GM04503 (cell line): ENCODE measurements at places on chromosomes 7 and 10.
A peak's percentile ranks its signal among the peaks of the same experiment; 100 is the strongest.

DNA sequence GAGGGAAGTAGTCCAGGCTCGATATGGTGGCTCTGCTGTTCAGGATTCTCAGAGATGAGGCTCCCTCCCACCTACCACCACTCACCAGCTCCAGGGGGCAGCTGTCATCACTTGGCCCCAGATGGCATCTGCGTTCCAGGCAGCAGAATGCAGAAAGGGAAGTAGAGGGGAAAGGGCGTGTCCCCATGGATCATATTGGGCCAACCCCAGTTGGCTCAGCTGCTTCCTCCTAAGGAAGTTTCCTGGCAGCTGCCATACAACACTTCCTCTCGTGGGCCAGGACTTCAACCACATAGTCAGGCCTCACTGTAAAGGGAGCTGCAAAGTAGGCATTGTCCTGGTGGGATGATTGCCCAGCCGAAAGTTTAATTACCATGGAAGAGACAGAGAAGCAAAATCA is 1.6 kb upstream of the TEX36 start:
- DNase-seq, result no peak

DNA sequence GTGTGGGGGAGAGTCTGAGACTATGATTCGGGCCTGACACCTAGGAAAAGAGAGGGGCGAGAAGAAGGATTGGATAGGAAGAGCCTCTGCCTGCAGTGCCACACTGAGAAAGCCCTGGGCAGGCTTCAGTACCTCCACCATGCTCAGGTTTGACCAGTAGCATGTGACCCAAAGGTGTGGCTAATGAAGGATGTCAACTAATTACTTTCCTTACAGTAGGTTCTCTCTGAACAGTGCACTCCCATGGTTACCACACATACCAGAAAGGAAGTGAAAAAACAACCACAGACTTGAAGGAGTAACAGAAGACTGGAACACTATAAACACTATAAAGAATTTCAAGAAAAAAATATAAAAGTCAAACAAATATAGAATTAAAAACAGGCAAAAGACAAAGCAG is 46.2 kb downstream of the SEM1 start:
- DNase-seq, result no peak

GRCh38 chr10:78053211-78053868 is 19.7 kb downstream of the RPS24 start:
- peak; percentile 70 for DNase-seq

GRCh38 chr7:101104193-101104713 is 19.0 kb downstream of the TRIM56 start:
- DNase-seq, result no peak

DNA sequence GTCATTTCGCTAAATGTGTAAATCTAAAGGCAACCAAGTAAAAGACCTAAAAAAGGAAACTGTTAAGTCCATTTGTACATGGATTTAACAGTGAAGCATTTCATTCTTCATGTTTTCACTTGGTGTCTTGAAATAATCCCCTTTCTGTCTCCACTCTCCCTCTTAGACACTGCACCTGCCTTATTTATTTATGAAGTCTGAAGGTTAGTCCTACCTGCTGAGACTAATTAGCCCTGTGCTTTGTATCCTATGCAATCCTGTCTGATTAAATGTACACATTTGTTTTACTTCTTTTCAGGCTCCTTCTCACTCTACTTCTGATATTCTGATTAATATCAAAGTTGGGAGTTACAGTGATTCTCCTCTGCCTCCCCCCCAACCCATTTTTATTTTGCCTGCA is 1.9 kb upstream of the TCF7L2 start:
- no peak for DNase-seq

GRCh38 chr7:130429019-130429418 is 11.8 kb downstream of the CEP41 start:
- no peak for DNase-seq

GRCh38 chr10:24150853-24151252 is 58.1 kb upstream of the KIAA1217 start:
- no peak for DNase-seq

DNA sequence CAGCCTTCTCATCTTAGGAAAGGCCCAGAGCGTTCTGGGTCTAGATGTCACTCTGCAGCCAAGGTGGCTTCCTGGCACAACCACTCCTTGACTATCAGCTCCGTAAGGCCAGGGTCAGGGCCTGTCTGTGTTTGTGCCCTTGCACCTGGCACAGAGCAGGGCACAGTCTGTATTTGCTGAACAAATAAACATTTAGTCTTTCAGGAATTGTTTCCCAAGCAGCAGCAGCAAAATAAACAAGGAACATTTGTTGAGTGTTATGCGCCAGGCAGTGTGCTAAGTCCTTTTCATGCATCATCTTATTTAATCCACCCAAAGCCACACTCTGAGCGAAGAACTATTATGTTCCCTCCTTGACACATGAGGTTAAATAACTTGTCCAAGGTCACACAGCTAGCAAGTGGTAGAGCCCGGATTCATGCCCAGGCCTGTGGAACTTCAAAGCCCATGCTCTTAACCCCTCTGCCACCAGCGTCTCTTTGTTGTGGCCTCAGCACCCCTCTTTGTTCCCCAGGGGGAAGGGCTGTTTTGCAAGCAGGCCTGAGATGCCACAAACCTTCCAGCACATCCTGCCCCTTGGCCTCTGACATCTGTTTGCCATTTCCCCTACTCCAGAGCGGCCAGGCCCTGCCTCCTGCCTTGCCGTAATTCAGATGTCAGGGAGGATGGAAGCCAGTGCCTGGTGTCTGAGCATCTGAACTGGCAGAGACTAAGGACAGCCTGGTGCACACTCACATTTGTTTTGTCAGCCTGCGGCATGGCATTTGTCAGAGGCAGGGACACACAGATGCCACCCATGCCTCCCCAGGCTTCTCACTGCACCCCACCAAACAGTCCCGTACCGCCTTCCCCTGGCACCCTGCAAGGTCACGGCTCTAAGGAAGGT is 325.8 kb upstream of the ZMIZ1 start:
- no peak for DNase-seq

GRCh38 chr7:110867771-110868170 is 223.2 kb upstream of the LRRN3 start:
- DNase-seq, result no peak

DNA sequence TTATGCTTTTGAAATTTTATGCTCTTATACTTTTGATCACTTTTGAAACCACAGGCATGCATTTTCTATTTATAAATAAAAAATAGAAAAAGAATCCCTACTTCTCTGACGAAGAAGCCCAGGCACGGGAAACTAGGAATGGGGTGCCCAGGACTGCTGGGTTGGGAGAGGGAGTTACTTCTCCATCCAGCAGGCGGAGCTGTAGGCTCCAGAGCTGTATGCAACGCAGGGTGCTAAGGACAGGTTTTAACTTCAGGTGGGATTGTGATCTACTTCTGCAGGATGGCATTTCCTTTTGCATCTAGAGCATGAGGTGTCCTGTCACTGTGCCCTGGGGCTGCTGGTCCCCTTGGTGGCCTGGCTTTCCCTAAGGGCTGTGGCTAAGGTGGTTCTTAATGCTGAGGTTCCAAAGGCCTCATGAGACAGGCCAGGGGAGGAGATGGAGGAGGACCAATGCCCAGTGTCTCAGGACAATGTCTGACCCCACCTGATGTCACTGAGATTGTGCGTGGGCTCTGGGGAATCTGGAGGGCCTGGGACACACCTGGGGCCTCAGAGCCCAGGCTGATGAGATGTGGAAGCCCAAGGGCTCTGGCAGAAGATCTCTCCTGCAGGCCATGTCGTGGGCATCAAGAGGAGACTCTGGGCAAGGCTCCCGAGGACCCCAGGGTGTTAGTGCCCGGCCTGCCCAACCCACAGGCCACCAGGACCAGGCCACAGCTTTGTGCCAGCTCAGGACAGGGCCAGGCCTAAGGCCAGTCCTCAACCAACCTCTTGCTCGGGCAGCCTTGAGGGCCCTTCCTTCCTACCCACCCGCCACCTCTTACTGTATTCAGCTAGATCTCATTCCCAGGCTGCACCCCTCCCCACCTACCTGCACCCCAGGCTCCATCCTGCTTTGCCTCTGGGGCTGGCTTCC is 507 bp downstream of the CCDC201 start:
- DNase-seq, result no peak

- no peak for DNase-seq
These were observed 197.2 kb downstream of the PTPRN2 start for GRCh38 chr7:158390460-158390859.

DNA sequence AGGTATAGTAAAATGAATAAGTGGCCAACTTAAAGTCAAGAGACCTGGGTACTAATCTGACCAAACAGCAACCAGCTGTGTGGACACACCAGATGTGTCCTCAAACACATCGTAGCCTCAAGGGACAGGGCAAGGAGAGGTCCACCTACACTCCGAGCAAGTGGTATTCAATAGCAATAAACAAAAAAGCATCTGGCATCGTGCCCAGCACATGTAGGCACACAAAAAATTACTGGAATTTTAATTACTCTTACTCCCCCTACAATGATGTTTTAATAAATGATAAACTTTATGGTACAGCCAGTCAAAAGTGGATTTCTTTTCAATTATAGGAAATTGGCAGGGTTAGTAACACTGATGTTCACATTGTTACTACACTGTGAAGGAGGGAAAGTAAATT is 3.5 kb upstream of the RGS10 start:
- no peak for DNase-seq

DNA sequence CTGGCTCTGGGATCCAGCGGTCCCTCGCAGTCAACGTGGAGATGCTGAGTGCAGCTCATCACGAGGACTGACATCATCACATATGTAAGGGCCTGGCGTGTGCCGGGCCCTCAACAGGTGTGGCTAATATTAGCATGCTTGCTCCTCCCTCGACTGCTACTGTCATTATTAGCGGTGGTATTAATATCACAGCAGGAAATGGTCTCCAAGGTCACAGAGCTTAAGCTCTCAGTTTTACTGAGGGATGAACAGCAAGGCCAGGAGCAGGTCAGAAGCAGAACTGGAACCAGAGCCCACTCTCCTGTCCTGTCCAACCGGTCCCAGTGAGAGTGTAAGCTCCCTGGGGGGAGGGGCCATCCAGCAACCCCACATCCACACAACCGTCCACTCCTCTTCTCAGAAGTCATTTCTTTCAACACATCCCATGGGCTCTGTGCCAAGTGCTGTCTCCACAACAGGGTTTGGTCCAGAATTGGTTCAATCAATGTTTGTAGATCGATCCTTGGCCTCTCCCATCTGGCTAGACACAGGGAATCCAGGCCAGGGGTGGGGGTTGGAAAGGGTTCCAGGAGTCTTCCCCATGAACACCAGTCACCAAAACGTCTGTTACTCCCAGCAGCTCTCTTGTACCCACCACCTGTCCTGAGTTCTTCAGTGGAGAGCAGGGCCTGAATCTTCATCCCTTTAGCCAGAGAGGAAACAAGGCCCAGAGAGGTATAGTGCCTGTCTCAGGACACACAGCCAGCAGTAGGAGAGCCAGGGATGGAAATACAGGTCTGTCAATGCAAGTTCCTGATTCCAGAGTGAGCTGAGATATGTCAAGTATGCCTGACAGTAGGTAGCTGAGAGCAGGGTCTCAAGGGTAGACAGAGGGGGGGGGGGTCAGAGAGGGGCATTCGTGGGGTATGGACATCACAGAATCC is 45.3 kb upstream of the ZMIZ1 start:
- DNase-seq, result no peak

GRCh38 chr7:32289651-32290414 is 200.3 kb downstream of the LSM5 start:
- no peak for DNase-seq

DNA sequence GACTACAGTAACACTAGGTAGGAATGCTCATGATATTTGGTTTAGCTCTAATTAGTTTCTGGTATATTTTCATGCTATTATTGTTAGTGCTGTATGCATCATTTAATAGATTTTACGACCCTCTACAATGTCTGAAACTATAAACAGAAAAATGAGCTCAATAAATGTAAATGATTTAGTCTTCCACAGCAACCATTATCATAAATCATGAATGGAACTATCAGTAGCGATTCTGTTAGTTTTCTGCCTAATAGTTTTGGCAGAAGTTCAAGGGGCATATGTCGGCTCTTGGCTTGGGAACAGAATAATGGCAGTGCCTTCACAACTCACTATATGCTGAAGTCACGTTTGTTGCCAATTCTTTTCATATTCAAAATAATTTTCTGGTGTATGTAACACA is 494.8 kb downstream of the PARD3 start:
- no peak for DNase-seq

- no peak for DNase-seq
These were observed 13.2 kb upstream of the GDF10 start for GRCh38 chr10:47286591-47287315.

GRCh38 chr7:21749378-21749777 is 196.3 kb downstream of the CDCA7L start:
- DNase-seq, result no peak

DNA sequence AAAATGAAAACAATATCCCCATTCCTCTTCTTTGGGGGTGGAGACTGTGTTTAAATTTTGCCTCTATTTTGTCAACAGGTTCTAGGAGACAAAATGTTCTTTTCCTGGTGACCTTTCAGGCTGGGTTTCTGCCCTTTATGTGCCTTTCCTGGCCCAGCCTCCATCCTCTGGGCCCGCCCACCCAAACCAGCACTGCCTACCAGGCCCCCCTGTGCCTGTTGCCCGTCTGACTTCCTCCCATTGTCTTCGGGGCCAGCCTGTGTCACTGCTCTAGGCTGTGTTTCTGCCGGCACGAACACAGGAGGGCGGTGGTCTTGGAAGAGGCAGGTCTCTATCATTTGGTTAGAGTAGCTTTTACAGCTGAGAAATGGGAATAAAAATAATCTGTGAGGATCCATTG is 13.9 kb downstream of the TSPAN14 start:
- no peak for DNase-seq

DNA sequence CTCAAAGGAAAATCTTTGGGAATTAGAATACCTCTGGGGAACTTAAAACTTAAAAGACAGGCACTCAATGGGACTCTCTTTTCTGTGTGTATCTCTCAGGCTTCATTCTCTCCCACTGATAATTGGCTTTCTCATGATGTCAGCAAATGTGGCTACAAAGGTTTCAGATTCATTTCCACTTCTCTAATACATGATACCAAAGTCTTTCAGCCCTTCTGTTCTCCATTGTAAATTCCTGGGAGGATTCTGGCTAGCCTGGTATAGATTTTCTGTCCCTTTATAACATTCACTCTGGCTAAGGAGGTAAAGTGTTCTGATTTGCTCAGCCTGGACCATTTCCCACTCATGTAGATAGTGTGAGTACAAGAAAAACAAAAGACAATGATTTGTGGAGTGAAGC is 606.2 kb downstream of the PCDH15 start:
- DNase-seq, result no peak

- DNase-seq, result peak; percentile 31
These were observed 141.6 kb downstream of the HIBADH start for GRCh38 chr7:27520815-27521790.

GRCh38 chr7:149238051-149238450 is 1.4 kb upstream of the ZNF212 start:
- DNase-seq, result no peak

DNA sequence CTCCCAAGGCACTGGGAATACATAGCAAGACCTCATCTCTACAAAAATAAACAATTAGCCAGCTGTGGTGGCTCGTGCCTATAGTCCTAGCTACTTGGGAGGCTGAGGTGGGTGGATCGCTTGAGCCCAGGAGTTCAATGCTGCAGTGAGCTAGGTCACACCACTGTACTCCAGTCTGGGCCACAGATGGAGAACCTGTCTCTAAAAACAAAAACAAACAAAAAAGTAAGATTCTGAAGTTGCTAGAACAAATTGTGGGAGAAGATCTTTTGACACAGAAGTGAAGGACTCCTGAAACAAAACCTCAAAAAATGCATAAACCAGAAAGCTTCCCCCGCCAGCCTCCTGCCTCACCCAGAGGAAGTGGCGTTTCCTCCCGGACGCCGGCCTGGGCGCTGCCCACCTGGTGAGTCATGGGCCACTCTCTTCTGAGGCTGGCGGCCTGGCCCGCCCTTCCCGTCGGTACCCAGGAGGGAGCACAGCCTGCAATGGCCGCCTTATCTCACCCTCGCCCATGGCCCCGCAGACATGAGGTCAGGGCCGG is 25.4 kb upstream of the ELN start:
- peak; percentile 55 for DNase-seq

- DNase-seq, result peak; percentile 11
These were observed 97.5 kb downstream of the SKIDA1 start for GRCh38 chr10:21427804-21428481.
